ENCODE measurements at places on chromosomes 6 and 20.

- no peak for DNase-seq
Observed at GRCh38 chr6:106360410-106360988, at the start of gene CRYBG1. TSS of gene CRYBG1 (plus strand) at chr6:106360717. CDS start at chr6:106360909, 192 bp downstream.

GRCh38 chr6:12962987-12963386 is 246.4 kb downstream of the PHACTR1 start:
- DNase-seq, result no peak

DNA sequence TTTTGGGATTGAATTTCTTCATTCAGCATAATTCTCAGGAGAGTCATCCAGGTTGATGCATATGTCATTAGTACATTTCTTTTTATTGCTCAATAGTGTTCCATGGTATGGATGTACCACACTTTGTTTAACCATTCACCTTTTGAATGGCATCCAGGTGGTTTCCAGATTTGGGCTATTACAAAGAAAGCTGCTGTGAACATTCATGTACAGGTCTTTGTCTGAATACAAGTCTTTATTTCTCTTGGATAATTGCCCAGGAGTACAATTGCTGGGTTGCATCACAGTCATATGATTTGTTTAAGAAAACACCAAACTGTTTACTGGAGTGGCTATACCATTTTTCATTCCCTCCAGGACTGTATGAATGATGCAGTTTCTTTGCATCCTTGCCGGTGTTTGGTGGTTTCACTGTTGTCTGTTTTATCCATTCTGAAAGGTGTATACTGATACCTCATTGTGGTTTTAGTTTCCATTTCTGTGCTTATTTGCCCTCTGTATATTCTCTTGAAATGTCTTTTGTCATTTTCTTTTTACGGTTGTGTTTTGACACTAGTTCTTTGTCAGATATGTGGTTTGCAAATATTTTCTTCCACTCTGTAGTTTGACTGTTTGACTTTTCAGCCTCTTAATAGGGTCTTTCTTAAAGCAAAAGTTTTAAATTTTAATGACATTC is 8.8 kb downstream of the CDKAL1 start:
- peak; percentile 53 for DNase-seq

- peak; percentile 32 for DNase-seq
Observed at GRCh38 chr6:167699141-167699931, 127.4 kb upstream of the AFDN start.

DNA sequence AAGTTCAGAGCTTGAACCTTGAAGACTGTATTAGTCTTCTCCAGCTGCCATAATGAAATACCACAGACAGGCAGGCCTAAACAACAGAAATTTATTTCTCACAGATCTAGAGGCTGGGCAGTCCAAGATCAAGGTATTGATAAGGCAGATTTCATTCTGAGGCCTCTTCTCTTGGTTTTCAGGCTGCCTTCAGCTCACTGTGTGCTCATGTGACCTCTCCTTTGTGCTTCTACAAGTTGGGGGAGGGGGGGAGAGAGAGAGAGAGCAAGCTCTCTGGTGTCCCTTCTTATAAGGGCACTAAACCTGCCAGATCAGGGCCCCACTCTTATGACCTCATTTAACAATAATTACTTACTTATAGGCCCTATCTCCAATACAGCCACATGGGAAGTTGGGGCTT is 102.6 kb upstream of the RSPO3 start:
- no peak for DNase-seq

DNA sequence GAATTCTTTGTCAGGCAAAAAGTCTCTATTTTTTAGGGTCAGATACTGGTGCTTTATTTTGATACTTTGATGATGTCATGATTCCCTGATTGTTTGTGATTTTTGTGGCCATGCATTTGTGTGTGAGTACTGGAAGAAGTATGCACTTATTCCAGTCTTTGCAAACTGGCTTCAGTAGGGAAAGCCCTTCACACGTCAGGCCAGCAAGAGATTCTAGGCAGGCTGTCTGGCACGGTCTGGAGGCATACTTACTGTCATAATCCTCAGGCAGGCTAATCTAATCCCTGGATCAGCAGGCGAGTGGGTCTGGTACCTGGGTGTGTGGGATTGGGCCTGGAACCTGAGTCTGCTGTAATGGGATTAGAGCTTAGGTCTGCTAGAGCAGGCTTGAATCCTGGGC is 391.8 kb upstream of the MMS22L start:
- DNase-seq, result peak; percentile 78

- no peak for DNase-seq
Observed at GRCh38 chr6:159075506-159076228, 30.9 kb upstream of the TAGAP start.

GRCh38 chr20:41654292-41654691 is 36.1 kb upstream of the CHD6 start:
- DNase-seq, result no peak

DNA sequence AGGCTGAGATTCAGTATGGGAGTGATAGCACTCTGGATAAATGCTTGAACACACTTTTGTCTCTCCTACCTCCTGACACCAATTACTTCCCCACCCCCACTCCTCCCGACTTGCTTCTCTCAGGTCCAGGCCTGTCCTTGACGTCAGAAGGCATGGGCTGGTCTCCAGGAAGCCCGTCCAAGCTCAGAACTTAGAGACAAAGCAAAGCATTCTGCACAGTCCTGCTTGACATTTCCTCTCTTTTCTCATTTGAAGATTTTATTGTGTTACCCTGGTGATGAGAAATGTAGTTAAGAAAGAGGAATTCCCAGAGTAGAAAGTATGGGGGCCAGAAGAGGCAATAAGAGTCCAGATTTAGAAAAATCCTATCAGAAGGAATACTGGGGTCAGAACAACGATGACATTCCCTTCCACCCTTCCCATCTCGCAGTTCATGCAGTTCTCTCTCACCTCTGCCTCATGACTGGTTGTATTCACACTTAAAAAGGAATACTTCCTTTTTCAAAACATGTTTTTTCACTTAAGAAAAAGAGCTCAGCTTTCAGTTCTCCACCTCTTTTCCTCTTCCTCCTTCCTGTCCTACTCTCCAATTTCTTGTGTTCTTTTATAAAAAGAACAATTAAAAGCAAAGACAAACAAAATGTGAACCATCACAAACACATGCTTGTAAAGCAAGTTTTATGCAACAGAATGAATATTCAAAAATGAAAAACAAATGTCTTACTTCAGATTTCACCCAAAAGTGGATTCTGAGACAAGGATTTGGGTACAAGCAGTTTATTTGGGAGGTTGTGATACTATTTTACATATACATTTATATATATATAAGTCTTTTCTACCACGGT is 18.5 kb upstream of the FAM184A start:
- DNase-seq, result no peak

DNA sequence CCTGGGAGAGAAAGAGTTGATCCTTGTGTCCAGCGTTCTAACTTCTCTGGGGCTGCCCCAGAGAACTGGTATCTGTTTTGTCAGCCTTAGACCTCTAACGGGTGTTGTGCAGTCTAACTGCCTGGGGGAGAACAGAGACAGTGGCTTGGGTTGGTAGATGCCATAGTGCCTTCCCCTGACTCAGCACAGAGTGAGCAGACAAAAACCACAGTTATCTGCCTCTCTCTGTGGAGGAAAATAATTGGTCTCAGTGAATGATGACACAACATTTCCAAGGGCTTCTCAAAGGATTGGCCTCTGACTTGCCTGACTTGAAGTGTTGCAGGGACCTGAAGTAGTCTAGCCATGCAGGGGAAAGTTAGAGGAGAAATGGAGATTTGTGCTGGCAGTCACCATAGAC is 226.2 kb upstream of the MAN1A1 start:
- DNase-seq, result peak; percentile 84

DNA sequence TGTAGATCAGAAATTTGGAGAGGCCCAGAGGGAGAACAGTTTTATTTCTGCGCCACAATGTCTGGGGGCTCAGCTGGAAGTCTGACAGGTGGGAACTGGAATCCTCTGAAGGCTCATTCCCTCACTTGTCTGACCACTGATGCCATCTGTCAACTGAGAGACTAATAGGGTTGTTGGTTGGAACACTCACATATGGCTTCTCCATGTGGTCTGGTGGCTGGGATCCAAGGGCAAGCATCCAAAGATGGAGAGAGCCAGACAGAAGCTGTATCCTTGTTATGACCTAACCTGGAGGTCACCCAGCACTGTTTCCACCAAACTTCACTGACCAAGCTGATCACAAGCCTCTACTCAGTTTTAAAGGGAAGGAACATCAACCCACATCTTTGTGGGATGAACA is 117.9 kb upstream of the AKAP12 start:
- DNase-seq, result peak; percentile 40

DNA sequence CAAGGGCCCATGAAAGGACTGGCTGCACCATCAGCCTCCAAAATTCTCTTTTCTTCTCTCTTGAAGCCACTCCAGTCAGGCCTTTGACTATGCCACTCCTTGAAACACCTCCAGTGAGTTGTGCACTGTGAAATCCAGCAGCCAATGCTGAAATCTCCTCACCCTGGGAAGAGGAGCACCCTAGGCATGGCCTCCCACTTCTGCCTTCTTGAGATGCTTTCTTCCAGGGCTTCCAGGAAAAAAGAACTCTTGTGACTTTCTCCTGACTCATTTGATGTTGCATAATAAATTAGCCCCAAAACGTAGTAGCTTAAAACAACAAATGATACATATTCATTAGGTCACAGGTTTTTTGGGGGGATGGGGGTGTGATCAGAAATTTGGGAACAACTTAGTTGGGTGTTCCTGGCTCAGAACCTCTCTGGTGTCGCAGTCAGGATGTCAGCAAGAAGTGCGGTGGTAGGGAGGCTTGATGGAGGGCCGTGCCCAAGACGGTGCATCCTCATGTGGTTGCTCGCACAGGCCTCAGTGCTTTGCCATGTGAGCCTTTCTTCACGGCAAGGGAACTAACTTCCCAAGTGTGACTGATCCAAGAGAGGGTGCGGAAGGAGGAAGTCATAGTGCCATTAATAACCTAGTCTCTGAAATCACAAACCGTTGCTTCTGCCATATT is 12.1 kb downstream of the NCR2 start:
- DNase-seq, result no peak

All from fibroblast of upper back skin (primary cell).